ENCODE measurements at places on chromosomes 4 and X.

DNA sequence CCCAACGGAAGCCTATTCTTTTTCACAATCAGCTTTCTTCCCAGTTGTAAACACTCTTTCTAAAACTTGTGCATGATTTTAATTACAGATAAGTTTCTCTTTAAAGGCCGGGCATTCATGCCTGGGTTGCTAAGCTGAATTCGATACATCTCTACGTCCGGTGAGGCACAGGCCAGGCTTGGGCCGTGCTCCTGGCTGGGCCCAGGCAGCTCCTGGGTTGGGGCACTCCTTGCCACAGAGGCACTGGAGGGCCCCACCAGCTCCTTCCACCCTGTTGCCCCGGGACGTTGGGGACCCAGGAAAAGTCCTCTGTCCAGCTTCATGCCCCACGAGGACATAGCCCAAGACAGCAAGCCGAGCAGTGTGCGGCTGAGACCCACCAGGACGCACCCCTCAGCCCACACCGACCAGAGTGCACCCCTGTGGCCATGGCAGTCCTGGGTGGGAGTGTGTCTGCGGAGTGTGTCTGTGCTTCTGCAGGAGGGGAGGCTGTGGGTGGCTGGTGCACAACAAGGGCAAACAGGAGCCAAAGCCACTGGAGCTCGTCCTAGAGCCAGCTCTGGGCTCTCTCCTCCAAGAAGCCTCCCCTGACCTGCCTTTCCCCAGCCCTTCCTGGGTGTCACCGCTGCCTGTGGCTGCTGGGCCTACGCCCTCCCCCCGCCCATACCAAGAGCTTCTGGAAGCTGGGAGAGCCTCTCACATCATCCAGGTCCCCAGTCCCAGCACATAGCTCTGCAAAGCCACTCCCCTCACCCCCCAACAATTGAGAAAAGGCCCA, 128.0 kb upstream of the NKX1-1 start:
- DNase-seq, result no peak

DNA sequence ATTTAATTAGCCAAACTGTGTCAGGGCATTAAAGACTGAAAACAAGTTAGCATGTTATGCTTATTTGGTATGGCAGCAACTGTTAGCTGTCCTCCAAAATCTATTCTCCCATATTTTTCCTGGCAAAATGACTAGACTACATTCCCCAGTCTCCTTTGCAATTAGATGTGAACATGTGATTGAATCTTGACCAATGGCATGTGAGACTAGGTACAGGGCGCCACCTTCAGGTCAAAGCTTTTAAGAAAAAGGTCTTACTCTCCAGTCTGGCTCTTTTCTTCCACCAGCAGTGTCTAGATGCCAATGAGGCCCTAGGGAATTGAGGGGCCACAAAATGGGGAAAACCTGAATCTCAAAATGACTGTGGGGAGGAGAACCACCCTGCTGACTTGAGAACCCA, 408.2 kb downstream of the SMARCA1 start:
- DNase-seq, result no peak

DNA sequence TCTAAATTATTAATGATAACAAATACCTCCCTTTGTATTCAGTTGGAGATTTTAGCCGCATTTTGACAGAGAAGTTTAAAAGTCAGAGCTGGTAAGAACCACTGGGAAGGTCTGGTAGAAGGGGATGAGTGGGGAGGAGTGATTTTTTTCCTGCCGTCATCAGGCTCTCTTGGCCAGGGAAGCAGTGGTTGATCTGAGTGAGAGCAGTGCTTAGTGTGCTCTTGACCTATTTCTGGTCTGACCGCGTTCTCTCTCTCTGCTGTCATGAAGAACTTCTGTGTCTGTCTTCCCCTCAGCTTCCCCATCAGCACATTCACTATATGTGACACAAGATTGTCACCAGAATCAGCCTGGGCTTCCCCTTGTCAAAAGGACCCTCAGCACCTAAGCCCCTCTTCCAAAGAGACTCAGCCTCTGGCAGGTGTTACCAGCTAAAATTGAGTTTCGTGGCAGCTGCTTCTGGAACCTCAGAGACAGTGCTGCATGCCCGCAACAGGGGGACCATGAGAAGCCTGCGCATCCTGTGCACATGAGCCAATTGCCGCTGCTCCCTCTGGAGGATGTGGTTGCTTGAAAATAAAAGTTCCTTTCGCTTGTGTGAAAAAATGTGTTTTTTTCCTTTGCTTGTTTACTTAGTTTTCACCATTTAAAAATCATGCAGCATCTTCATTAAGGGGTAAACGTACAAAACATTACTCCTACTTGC, 268.9 kb downstream of the C4orf33 start:
- DNase-seq, result no peak

GRCh38 chr4:111537871-111538270, 607.4 kb upstream of the FAM241A start:
- no peak for DNase-seq

- no peak for DNase-seq
These were observed 1.4 kb downstream of the SLC16A2 start for GRCh38 chrX:74422576-74423288.

DNA sequence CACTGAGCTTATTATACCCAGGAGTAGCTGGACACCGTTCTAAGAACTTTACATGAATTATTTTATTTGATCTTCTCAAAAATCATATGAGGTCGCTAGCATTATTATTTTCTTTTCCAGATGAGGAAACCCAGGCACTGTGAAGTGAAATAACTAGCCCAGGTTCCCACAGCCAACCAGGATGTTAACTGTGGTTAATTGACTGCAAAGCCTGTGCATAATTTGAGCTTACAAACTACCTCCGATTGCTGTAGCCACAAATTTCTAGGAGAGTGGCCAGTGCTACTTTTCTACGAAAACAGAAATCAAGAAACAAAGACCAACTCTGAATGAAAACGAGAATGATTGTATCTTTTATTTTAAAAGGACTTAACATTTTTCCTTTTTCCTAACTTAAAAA, 27.2 kb downstream of the SPRY1 start:
- no peak for DNase-seq

- DNase-seq, result no peak
These were observed 21.1 kb downstream of the CASP3 start for GRCh38 chr4:184628103-184628502.

DNA sequence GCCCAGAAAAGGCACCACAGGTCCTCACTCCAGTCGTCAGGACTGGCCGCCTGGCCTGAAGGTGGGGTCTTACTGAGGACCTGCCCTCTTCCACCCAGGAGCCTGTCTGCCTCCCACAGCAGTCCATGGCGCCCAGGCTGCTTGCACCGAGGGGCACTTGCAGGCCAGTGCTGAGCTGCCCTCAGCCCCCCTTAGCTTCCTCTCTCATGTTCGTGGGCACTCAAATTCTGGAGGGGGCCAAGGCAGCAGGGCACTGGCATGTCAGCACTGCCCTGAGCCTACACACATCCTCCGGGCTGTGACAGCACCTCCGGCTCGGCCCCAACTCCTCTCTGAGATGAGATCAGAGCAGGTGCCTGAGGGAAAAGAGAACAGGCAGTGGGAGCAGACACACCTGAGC, 27.2 kb upstream of the ZBTB33 start:
- DNase-seq, result no peak

DNA sequence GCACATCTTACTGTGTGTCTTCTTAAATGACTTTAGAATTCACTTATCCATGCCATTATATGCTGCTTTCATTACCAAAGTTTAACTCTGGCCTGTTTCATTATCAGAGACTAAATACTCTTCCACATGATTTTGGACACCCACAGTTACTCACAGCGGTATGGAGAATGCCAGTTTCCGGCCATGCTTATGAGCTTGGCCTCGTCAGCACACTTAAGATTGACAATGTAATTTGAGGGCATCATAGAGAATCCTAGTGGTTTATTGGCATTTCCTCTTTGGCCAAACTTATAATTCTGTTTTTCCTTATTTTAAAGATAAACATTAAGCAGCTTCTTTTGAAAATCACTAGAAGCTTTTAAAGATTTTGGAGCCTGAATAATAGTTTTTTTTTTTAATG, 104.5 kb downstream of the IRF2 start:
- DNase-seq, result no peak

- no peak for DNase-seq
These were observed 50.0 kb downstream of the AMMECR1 start for GRCh38 chrX:110267874-110268273.

DNA sequence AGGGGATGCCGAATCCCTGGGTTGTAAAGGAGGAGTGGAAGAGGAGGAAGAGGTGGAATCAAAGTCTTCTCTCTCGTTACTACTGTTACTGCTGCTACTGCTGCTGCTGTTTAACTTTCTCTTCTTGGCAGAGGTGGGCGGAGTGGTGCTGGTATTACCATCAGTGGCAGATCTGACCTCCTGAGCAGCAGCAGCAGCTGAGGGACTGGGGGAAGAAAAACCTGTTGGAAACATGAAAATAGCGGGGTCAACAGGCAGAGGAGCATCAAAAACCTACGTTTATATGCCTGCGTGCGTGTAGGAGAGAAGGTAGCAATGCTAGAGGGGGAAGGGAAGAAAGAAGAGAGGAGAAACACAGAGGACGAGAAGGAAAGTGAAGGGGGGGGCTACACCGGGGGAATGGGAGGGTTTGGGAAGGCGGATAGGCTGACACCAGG, 339 bp downstream of the CUL4B start:
- DNase-seq, result no peak

DNA sequence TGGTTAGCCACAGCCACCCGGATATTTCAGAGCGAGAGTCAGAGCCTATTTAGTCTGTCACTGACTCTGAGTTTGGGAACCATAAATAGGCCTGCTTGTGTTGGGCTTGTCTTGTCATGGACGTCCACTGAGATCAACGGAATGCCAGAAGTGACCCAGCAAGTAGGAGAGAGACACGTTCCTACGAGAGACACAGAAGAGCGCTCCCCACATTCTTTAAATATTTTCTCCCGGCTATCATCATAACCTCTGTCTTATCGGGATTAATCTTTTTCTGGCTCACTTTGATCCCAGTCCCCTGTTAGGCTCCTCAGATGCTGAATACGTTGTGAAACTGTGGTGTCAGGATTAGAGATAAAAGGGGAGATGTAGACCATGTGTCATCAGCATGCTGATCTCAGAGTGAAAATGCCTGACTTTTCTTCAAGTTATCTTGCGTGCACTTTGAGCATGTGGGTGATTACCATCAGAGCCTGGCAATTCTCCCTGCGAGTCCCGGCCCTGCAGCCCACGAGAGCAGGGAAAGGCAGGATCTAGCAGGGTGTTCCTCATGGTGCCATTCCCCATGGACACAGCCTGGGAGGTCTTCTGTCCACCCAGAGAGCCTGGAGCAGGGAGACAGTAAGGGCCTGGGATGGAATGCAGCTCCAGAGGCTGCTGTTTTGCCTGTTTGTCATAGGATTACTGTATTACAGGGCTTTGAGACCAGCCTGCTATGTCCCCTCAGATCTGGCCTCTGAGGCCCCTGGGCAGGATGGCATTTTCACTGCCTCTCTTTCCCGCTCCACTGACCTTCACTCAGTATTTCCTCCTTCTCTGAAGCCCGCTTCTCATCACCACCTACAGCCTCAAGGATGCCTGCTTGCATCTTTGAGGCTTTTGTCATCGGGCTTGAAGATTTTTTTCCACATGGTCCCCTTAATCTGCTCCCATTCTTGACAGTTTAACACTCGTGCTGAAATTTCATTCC, 2.8 kb upstream of the TENM3 start:
- DNase-seq, result no peak

GRCh38 chr4:52638717-52639116, 20.4 kb downstream of the USP46 start:
- DNase-seq, result no peak

DNA sequence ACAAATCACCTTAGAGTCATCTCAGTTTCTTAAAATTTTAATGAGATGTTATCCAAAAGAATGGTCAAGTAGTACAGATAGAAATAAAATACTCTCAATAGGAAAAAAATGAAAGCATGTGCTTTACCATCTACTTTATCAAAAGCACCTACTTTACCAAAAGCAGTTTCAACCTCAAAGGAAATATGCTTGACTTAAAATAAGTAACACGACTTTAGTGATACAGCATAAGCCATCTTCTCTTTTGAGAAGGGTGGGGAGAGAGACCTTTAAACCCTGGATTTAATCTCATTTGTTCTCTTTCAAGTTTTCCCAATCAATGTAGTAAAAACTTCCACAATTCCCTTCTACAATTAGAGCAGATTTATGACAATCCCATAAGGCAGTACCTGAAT, 26.5 kb downstream of the OTUD4 start:
- no peak for DNase-seq

DNA sequence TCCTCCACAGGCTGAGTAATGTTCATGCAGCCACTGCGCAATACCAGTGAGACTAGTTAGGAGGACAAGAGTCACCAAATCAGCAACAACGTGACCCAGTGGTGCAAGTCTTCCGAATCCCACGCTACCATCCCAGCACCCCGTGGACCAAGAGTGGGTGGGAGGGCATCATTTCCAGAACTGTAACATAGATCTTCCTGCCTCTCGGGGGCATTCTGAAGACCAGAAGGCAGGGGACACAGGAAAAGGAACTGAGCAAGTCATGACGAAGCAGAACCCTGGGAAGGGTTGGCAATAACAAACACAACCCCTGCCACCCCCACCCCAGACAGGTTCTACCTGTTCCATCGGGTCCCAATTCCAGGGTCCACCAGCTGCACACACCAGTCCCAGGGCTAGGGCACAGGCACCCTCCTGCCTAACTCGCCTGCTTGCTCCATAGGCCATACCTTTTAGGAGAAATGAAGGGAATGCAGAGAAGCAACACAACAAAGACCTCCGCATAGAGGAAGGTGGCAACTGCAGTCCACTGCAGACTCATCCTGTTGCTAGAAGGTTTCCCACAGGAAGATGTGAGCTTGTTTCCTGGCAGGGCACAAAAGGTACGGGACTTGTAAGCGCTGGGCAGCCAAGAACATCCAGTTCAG, 1.4 kb downstream of the BCAP31 start:
- no peak for DNase-seq

GRCh38 chr4:41446981-41447725, 90.8 kb upstream of the LIMCH1 start:
- DNase-seq, result no peak

DNA sequence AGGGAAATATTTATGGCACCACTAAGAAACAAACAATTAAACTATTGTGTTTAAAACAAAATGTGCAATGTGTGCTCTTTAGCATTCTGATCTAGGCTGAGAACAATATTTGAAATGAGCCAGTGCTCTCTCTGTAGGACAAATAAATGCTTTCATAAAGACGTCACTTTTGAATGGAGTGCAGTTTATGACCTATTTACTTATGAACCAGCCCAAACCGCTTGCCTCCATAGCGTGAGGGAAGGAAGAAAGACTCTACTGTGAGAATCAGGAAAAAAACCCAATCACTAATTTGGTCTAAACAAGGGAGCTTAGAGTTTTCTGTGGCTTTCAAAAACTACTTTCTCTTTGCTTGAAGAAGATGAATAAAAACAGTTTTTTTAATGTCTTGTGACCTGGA, 39.4 kb downstream of the SAT1 start:
- no peak for DNase-seq

DNA sequence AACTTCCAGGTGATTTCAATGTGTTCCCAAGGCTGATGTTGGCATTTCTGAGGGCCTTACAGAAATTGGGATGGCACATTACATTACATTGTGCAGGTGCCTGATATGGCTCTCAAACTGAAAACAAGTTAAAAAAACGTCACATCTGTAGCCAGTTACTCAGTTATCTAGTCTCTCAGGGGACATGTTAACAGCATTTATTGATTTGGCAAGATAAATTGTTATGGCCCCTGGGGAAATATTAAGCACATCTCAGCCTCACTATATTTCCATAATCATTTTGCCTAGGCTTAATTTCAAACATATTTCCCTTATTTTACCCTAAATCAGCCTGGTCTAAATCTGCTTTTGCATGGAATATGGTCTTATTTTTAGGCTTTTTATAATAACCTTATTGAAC, 290.0 kb downstream of the IL15 start:
- no peak for DNase-seq
